Memory B cell (primary cell): ENCODE measurements at places on chromosomes 12 and 14.

- DNase-seq = no peak
Observed at GRCh38 chr12:96774496-96775256, 132.4 kb upstream of the NEDD1 start.

DNA sequence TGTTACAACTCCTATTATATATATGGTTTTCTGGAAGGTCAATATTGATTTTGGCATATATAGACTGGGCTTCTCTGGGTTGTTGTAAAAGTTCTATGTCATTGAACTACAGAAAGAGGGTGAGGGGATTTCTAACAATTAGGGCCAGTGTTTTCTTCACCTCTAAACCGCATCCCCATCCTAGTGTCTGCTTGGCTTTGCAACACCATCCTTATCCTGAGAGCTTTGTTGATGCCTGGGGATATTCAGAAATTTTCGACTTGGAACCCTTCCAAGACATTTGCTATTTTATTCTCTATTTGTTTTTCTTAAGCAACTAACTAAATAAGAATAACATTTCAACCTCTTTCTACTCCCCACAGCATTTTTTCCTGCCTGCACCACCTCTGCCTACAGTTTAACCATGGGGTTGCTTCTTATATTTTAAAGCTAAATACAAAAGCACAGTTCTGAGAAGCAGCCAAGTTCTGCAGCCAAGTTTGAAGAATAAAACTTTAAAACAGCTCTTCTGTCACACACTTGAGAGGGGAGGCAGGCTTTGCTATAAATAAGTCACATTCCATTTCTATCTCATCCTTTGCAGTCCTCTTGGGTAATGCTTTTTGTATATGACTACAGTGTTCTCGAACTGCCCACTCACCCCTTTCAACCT lies 53.4 kb downstream of the RGS6 start:
- no peak for DNase-seq

- DNase-seq = no peak
Observed at GRCh38 chr12:54658306-54659264, 10.4 kb upstream of the DCD start.

DNA sequence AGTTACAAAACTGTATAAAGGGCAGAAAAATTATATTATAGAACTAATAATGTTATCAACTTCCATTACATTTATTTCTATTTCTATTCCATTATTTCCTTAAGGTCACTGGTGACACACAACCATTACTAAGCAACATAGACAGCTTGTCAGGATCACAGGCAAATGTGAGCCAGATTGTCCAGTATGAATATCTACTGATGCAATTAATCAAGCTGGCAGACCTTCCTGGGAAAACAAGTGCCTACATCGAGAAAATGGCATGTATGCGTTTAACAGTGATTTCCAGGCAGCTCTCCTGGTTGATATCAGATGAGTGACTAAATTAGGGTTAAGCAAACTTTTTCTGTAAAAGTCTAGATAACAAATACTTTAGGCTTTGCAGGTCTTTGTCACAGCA lies 36.9 kb upstream of the TSPAN8 start:
- no peak for DNase-seq

DNA sequence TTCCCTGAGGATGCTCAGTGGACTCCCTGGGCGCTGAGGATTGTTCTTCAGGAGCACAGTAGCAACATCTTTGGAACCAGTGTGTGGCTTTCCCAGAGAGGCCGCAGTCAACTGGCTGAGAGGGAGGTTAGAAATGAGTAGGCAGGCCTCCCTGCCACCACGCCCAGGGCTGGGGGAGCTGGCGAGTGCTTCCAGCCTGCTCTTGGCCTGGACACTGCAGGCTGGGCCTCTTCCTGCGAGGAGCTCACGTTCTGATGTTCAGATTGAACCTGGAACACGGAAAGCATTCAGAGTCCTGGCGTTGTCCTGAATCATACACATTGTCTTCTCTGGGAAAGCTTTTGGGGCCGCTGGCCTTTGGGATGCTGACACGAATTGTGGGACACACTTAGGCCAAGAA lies 15.6 kb downstream of the TSPAN9 start:
- no peak for DNase-seq

DNA sequence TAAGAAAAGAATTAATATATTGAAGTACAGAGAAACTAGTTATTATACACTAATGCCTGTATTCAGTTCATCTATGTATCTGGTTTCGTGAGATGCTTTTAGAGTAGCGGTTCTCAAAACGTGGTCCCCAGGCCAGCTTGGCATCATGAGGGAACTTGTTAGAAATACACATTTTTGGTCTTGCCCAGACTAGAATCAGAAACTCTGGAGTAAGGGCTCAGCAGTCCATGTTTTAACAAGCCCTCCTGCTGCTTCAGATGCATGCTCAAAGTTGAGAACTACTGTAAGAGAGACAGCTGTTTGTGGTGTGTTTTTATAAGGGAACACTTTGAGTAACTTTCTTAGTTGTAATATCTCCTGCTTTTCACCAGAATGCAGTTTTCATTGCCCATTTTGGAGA lies 18.1 kb downstream of the GPATCH2L start:
- DNase-seq = no peak

DNA sequence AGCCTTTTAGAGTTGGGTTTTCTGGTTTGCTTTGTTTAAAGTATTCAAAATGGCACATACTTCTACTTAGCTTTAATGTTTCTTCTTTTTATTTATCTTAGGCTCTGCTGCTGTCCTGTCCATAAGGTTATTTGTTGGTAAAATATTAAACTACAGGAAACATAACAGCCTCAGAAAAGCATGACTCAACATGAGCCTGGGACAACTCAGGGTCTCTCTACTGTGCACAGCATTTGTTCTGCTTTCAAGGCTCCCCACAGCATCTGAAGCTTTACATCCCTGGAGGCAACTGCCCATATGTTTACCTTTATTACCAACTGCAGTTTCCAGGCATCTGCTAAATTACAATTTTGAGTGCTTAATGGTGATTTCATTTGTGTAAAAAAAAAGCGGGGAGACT lies 954.2 kb upstream of the FBXO33 start:
- DNase-seq = no peak

DNA sequence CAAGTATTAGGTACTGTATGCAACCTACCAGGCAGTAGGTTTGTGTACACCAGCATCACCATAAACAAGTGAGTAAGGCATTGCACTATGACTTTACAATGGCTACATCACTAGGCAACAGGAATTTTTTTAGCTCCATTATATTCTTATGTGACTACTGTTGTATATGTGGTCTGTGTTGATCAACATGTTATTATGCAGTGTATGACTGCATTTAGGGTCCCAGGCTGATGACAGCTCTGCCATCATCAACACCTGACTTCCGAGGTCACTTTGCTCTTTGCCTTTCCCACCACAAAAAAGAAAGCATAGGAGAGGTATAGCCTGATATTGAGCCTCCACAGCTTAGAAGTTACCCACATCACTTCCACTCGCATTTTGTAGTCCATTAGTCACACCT lies 217.5 kb upstream of the PELI2 start:
- DNase-seq = no peak
